ENCODE measurements at places on chromosomes 2 and 18. TPM values are rescaled to one million over a fixed set of nuclear protein-coding genes. Genes with fewer than 3 reads are reported as not detected.

DNA sequence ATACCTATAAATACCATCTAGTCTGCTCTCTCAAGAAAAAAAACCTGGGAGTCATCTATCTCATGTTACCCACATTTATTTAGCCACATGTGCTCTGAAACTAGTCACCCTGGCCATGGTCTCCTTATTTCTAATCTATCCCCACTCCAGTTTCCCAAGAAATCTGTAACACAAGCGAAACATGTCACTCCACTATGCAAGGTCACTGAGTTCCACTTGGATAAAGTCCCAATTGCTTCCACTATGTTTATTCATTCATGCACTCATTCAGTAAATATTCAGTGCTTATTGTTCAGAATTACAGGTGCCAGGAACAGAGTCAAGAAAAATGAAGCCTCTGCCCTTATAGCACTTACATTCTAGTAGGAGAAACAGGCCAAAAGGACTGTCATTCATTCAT, 369.4 kb upstream of the CYRIA start:
- DNase-seq, result no peak

GRCh38 chr18:10060469-10060782, 146.6 kb downstream of the VAPA start:
- DNase-seq, result no peak

The DTNB gene
- 5.8 TPM for total RNA-seq

DNA sequence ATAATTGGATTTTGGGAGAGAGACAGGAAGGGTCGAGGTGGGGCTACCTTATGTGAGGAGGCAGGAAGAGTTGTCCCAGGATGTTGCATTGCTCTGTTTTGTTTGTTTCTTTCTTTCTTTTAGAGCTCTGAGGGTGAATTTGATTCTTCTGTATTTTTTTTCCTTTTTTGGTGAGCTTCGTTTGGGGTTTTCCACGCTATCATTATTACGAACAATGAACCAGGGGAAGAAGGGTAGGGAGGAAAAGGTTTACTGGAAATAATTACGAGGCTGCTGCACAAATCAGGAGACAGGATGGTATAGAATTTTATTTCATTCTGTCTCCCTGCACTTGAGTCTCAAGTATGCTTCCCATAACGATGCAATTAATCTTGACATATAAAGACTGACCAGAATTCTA, 51.4 kb upstream of the ZNF516 start:
- DNase-seq, result no peak

GRCh38 chr2:60468382-60469085, 84.9 kb downstream of the BCL11A start:
- no peak for DNase-seq

The PROKR1 gene
- total RNA-seq, result not detected

The LYG1 gene
- total RNA-seq, result not detected

The FTCDNL1 gene
- 3.6 TPM for total RNA-seq

The MAP3K19 gene
- not detected for total RNA-seq

Measured in sigmoid colon (tissue), 7 donors.